ENCODE measurements at places on chromosomes 4 and X.

GRCh38 chr4:94171616-94172015, 36.0 kb upstream of the SMARCAD1 start:
- no peak for DNase-seq

- DNase-seq: no peak
Measured at GRCh38 chr4:99352602-99353537, at the start of gene ADH1C. ADH1C (minus strand) TSS chr4:99352746; CDS start chr4:99352675, 71 bp downstream.

DNA sequence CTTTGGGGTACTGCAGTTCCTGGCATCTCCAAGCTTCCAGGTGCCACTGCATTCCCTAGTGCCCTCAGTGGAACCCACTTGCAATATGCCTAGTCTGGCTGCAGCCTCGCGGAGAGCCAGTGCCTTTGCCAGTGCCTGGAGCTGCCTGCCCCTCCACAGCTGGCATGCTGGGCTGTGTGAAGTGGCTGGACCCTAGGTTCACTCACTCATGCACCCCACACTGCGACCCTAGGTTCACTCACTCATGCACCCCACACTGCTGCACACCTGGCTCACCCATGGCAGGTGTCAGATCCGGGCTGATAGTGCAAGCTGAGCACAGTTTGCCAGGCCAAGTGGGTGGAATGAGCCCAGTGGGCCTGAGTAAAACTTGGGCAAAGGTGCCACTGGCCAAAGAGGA, 253.0 kb upstream of the NDST4 start:
- no peak for DNase-seq

DNA sequence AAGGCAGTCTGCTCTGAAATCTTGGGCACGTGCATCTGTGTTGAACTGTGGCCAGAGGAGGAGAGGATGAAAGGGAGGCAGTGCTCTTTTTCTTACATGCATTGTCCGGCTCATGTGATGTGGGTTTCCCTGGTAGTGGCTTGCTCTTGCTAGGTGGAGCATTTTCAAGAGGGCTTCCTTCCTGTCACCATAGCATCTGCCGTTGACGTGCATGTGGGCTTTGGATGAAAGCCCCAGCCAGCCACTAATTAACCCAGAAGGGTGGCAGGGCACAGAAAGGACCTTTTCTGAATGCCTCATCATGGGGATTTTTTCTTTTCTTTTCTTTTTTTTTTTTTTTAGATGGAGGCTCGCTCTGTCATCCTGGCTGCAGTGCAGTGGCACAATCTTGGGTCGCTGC, 121.3 kb downstream of the GPR143 start:
- DNase-seq: no peak

DNA sequence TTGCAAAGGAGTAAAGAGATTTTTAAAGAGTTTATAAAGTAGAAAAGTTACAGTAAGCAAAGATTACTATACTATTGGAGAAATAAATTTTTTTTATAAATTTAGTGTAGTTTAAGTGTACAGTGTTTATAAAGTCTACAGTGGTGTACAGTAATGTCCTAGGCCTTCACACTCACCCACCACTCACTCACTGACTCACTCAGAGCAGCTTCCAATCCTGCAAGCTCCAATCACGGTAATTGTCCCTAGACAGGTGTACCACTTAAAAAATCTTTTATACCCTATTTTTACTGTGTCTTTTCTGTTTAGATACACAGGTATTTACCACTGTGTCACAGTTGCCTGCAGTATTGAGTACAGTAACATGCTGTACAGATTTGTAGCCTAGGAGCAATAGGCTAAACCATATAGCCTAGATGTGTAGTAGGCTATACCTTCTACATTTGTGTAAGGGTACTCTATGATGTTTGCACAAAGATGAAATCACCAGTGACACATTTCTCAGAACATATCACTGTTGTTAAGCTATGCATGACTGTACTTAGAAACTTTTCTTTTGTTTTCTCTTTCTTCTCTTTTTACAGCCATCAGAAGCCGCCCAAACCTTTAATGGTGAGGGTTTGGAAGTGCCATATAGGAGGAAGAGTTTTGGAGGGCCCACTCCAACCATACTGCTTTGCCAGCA, 11.8 kb upstream of the SH3RF1 start:
- DNase-seq: no peak

DNA sequence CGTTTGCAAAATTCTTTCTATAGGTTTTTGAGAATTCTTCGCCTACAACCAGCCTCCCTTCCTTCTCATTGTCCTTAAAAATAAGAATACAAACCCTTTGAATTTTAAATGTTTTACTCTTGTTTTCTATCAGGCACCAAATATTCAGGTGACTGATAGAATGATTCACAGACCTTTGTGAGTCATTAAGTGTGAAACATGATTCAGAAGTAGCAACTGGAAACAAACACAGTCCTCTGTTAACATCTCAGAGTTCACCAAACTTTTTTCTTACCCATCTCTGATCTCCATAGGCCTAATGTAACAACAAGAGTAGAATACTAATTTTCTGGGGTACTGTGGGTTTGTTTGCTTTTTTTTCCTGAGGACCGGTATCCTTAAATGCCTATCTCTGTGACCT, 63.4 kb upstream of the MAB21L2 start:
- DNase-seq: peak; percentile 19

GRCh38 chr4:101348995-101349800, 1.9 kb upstream of the PPP3CA start:
- no peak for DNase-seq

- DNase-seq: no peak
Measured at GRCh38 chr4:153089742-153090141, 114.5 kb upstream of the TRIM2 start.

- DNase-seq: no peak
Measured at GRCh38 chr4:70511365-70511764, 7.0 kb upstream of the AMTN start.

DNA sequence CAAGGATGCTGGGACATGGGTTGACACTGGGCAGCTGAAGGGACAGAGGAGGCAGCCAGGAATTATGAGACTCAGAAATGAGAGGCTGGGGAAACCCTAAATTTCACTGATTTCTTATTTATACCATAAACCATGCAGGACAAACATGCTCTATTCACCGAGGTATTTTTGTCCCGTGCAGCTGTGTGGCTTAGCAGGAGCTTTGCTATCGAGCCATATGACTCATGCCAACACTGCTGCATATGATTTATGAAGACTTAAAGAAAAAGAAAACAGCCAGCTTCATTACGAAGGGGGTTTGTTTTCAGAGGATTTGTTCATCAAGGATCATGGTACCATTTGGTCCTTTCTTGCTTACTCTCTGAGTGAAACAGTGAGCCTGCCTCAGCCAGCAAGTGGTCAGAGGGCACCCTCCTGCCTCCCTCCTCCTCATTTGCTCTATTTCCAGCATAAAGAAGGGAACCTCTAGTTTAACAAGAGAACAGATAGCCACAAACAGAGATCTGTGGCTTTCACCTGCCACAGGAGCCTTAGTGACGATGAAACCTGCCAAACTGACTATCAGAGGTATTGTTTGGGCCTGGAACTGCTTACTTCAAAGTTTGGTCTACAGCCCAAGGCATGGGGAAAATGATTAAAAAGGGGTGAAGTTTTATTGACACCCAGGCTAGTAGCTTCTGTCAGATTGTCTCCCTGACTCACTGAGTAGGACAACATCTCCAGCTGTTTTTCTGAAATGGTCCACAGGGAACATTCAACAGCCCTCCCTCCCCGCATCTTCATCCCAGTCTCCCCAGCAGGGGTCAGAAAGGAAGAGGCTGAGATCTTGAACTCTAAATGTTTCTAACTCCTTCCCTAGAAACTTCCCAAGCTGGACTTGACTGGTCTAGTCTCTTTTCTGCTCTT, 80.1 kb upstream of the MAML3 start:
- DNase-seq: peak; percentile 58

DNA sequence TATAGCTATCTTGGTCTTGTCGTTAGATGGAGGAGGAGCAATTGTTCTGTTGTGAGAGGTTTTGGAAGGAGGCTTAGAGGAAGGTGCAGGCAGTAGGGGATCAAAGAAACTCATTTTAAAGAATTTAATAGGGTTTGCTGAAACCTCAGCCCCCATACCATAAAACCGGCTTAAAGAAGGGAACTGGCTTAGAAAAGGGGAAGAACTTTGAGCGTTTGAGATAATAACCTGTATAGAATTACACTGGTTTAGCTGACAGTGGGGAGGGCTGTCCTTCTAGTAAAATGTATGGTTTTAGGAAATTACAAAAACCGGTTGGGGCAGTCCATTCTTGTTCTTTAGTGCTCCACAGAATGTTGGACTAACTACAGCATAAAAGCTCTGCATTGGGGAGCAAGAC, 128.1 kb downstream of the KDM6A start:
- DNase-seq: no peak

- DNase-seq: no peak
Measured at GRCh38 chrX:136665258-136665900, 17.4 kb downstream of the CD40LG start.

GRCh38 chr4:71113294-71113693, 119.8 kb downstream of the DCK start:
- no peak for DNase-seq

- no peak for DNase-seq
Measured at GRCh38 chr4:87305562-87305961, 17.1 kb downstream of the HSD17B13 start.

DNA sequence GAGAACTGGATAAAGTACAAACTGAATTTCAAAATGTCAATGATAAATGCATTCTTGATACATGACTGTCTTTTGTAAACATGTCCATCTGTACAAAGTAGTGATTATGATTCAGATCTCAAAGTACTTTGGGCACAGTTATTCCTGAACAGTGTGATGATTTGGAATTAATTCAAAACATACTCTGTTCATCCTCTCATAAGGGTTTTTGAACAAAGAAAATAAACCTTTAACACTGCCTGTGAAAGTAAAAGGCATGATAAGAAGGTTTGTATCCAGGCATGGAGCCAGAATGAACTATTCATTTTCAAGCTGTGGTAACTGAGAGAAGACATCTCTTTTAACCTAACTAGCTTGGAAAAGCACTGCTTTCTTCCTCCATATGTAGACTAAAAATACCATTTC, 883 bp upstream of the KLHL4 start:
- peak; percentile 83 for DNase-seq

- no peak for DNase-seq
Measured at GRCh38 chr4:107970063-107970798, 19.5 kb upstream of the HADH start.

DNA sequence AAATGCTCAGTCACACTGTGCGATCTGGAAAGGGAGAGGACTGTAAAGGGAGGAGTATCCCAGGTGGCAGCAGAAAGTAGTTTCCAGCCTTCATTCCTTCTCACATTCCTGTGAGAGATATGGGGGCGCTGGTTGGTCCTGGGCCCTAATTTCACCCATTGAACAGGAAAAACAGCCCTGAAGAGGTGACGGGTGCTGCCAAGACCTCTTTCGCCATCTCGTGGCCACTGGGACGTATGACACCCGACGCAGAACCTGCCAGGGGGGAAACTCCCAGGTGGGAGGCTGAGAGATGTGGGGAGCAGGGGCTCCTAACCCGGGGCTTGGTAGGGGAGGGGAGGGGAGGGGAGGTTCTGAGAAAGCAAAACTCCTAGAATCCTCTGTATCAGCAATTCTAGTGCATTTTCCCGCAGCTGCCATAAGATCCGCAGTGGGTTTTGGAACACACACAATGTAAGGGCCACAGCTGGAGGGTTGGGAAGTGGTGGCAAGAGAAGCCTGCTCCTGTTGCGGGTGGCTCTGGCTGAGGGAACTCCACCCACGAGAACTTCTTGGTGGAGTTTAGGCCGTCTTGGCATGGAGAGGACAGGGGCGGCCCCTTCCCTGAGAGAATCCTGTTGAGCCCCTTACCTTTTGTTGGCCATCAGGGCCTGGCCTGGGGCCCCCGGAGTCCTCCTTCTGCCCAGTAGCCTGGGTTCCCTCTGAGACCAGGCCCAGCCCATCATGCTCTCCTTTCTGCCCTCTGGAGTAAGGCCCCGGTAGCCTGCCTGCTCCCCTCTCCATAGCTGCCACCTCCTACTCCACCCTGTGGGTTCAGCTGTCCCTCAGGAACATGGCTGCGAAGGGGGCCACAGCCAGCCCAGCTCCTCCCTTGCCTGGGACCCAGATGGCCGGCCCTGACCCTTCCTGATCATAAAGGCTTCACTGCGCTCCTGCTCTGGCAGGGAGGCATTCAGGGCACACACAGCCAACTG, 134.1 kb downstream of the OR13H1 start:
- peak; percentile 13 for DNase-seq

DNA sequence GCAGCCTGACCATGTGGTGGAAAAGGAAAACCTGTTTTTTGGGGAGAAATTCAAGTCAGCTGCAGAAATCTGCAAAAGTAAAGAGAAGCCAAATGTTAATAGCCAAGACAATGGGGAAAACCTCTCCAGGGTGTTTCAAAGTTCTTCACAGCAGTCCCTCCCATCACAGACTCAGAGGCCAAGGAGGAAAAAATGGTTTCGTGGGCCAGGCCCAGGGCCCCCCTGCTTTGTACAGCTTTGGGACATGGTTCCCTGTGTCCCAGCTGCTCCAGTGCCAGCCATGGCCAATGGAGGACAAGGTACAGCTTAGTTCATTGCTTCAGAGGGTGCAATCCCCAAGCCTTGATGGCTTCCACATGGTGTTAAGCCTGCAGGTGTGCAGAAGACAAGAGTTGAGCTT, 15.2 kb upstream of the YTHDC1 start:
- DNase-seq: no peak

DNA sequence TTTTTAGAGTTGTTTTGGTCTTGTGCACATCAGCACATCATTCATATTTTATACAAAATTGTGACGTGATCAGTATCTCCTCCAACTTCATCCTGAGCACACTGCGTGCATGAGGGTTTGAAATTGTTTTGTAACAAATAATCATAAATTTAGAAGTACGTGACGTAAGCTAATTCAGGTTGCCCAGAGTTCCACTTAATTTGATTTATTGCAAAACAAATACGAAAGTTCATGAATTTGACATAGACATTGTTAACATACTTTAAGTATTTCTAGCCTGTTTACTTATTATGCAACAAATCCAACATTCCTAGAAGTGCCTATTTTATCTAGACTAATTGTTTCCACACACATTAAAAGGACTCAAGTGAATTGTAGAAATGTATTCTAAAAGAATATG, 48.3 kb downstream of the MAP7D3 start:
- no peak for DNase-seq

DNA sequence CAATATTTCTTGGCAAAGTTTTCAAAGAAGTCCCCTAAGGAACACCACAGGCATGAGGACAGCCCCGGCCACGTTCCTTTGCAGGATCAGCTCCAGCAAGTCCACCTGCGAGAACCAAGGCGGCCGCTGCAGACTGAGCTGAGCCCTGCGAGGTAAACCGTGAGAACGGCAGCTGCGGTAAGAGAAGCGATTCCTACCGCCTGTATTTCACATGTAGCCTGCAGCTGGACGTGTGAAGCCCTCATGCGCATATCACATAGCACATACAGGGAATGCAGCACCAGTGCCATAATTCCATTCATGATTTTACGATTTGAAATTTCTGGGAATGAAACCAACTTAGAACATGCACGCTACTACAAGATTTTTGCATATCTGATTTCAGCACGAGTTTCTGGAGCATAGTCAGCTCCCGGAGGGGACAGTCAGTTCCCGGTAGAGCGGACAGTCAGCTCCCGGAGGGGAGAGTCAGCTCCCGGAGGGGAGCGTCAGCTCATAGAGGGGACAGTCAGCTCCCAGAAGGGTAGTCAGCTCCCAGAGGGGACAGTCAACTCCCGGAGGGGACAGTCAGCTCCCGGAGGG, 41.7 kb downstream of the FGFRL1 start:
- DNase-seq: no peak
